ENCODE measurements at places on chromosomes 6 and 20. TPM values are rescaled to one million over a fixed set of nuclear protein-coding genes. Genes with fewer than 3 reads are reported as not detected.

FBXO5 gene
- 21.4 TPM for total RNA-seq

TFAP2D gene
- total RNA-seq: not detected

RIPOR2 gene
- 0.83 TPM for total RNA-seq

SEMG2 gene
- not detected for total RNA-seq

ACTL10 gene
- 3.0 TPM for total RNA-seq

ENPP3 gene
- total RNA-seq: 0.15 TPM

LTA gene
- total RNA-seq: not detected

CDSN gene
- total RNA-seq: not detected

NMBR gene
- total RNA-seq: not detected

TMEM244 gene
- total RNA-seq: not detected

BANF2 gene
- total RNA-seq: not detected

ANKRD66 gene
- not detected for total RNA-seq

C6orf58 gene
- not detected for total RNA-seq

PACRG gene
- total RNA-seq: 1.3 TPM

GLP1R gene
- total RNA-seq: not detected

PKIG gene
- 140 TPM for total RNA-seq

NHSL1 gene
- 26.3 TPM for total RNA-seq

BPI gene
- not detected for total RNA-seq

DACT2 gene
- not detected for total RNA-seq

OPRM1 gene
- total RNA-seq: not detected

KATNA1 gene
- 27.3 TPM for total RNA-seq
